ENCODE measurements at places on chromosomes 16 and 17. TPM values are rescaled to one million over a fixed set of nuclear protein-coding genes. Genes with fewer than 3 reads are reported as not detected.

NPIPB13 gene
- 0.23 TPM for polyA plus RNA-seq

PNMT gene
- not detected for polyA plus RNA-seq

GRCh38 chr17:33732116-33732515 is 439.0 kb upstream of the ASIC2 start:
- no peaks in the 10 kb centered on the region for H3K4me1 ChIP-seq
- no peak for DNase-seq

DNA sequence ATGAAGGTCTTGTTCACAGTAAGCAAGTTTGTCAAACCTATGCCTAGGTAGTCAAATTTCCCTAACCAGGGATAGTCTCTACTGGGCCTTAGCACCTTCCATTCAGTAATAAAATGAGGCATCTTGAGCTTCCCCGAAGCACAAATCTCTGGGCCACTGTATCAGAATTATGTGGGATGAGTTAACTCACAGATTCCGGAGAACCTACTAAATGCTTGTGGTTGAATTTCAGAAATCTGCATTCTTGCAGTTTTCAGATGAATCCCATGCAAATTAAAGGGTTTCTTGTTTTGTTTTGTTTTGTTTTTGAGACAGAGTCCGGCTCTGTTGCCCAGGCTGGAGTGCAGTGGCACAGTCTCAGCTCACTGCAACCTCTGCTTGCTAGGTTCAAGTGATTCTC is 478.8 kb upstream of the HSBP1 start:
- no peaks in the 10 kb centered on the region for H3K27me3 ChIP-seq
- no peaks in the 10 kb centered on the region for H3K36me3 ChIP-seq
- no peak for DNase-seq
- no peaks in the 10 kb centered on the region for H3K4me1 ChIP-seq
- no peak overlapping the region for H3K4me3 ChIP-seq

DNA sequence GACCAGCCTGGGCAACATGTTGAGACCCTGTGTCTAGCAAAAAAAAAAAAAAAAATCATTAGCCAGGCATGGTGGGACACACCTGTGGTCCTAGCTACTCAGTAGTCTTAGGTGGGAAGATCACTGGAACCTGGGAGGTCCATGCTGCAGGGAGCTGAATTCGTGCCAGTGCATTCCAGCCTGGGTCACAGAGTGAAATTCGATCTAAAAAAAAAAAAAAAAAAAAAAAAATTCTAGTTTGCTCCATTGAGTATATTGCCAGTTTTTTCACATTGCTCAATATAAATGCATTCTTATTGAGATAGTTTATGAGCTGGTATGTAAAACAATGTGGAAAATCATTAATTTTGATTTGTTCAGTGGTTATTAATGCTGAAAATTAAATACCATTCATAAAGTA is 52.0 kb downstream of the ABHD15 start:
- H3K4me3 ChIP-seq, result no peak overlapping the region
- no peak overlapping the region for H3K27ac ChIP-seq
- no peak for DNase-seq
- H3K27me3 ChIP-seq, result no peaks in the 10 kb centered on the region
- peaks cover 8% of the 10 kb centered on the region for H3K36me3 ChIP-seq

DNA sequence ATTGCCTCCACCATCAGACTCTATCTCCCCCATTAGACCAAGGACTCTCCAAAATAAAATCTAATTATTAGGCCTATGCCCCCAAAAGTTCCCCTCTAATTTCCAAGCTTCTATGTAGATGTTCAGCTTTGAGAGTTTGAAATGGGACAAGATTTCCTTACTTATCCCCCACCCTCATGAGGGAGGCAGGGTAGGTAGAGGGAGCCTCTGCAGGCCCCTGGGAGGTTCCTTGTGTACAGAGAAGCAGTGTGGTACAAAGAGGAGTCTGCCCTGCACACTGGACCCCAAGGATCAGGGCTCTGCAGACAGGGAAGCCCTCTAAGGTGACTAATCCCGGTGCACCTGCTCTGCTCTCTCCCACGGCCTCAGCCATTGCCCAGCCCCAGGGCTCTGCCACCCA is 2.5 kb downstream of the KRT17 start:
- H3K27ac ChIP-seq, result no peak overlapping the region
- no peak for DNase-seq
- peaks cover 48% of the 10 kb centered on the region for H3K27me3 ChIP-seq
- H3K4me1 ChIP-seq, result no peaks in the 10 kb centered on the region
- H3K4me3 ChIP-seq, result no peak overlapping the region
- H3K36me3 ChIP-seq, result no peaks in the 10 kb centered on the region

DNA sequence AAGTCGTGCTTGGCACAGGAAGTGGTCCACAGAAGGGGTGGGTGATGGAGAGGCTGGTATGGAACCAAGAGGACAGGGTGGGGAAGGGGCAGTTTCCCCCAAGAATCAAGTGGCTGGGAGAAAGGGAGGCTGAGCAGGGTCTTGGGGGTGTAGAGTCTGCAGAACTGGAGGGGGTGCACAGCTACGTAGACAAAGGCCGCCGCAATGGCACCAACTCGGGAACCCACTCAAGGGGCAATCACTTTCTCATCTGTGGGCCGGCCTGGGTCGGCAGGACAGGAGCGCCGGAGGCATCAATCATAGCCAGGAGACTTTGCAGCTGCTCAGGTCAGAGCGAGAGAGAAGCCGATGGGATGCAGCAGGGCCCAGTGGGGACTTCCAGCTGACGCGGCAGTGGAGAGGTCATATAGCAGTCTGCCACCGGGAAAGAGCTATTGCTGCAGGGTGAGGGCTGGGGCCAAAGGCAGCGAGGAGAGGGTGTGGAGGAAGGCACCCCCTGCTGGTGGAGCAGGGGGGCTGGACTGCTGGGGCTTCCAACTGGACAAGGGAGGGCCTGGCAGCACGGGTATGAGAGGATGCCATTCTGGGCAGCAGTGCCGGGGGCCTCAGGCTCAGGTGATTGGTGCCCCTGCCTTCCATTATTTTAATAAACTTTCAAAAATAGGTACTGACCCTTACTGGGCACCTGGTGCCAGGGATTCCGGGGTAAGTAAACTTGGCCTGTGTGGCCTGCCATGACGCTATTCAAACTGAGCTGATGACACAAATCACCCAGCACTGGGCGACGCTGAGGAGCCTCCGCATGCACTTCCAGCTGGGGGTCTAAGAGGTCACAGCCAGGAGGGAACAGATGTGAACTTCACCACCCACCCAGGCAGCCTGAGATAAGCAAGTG is 52.5 kb upstream of the MTSS2 start:
- H3K27me3 ChIP-seq, result no peaks in the 10 kb centered on the region
- H3K27ac ChIP-seq, result peak overlapping the region; percentile 96
- DNase-seq, result no peak
- H3K4me3 ChIP-seq, result no peak overlapping the region

DNA sequence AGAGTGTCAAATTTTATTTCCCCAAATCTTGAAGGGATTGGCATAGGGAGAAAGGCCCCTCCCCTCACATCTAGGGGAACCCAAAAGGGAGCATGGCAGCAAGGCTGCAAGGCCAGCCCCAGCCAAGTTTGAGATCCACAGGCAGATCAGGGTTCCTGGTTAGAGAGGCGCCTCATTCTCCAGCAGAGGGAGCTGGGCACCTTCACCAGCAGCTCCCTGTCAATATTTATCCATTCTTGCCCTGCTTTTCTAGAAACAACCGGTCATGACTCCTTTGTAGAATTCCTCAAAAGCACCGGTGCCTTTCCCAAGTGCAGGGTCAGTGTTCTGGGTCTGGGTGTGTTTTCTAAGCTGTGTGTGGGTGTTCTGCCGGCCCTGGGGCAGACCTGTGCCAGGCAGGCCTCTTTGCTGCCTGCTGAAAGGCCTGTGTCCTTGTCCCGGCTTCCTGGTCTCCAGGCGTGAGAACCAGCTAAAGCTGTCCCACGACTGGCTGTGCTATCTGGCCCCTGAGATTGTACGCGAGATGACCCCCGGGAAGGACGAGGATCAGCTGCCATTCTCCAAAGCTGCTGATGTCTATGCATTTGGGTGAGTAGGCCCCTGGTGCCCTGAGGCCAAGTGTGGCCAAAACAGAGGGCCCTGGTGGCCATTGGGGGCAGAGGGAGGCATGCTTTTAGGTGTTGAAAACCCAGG is 21.2 kb upstream of the LGALS9 start:
- no peak overlapping the region for H3K27ac ChIP-seq
- no peaks in the 10 kb centered on the region for H3K27me3 ChIP-seq
- no peak for DNase-seq
- no peaks in the 10 kb centered on the region for H3K4me1 ChIP-seq
- no peaks in the 10 kb centered on the region for H3K36me3 ChIP-seq

DNA sequence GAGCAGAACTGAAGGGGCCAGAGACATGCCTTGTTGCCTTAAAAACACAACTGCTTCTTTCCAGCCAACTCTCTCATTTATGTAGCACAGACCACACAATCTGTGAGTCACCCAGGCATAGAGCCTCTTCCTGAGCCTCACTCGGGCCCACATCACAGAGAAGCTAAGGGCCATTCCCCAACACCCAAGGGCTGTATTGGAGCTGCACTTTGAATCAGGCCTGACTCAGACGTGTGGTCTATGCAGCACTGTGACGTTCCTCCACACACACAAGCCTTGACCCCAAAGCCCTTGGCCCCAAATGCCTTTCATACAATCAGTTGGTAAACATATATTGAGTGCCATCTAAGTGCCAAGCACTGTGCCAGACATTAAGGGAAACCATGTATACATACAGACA is 308.9 kb upstream of the DYNLRB2 start:
- no peak for DNase-seq
- H3K36me3 ChIP-seq, result no peaks in the 10 kb centered on the region
- H3K27ac ChIP-seq, result no peak overlapping the region
- no peak overlapping the region for H3K4me3 ChIP-seq
- H3K4me1 ChIP-seq, result peaks cover 6% of the 10 kb centered on the region
- no peaks in the 10 kb centered on the region for H3K27me3 ChIP-seq

DNA sequence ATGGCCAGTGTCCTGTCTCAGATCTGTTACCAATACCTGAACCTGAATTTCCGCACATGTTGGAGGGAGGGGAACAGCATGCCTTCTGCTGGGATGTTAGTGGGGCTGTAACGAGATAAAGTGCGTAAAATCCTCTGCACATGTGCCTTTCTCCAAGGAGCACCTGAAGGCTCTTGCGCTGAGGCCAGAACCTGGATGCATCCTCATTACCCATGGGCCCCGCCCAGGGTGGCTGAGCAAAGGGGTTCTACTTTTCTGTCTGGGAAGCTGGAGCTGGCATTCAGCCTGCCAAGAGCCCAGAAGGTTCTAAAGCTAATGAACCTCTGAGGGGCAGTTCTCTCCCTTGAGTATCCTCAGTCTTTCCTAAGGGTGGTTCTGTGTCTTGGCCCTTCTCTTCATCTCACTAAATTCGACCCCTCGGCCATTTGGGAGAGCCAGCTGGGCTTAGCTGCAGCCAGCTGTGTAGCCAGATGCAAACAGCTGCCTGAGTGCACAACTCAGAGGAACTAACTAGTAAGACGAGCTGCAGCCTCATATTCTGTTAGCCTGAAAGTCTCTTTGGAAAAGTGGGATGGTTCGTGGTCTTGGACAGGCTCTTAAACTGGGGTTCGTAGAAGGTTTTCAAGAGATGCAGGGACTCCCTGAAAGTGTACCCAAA is 2.5 kb downstream of the ITGA3 start:
- peaks cover 27% of the 10 kb centered on the region for H3K4me1 ChIP-seq
- H3K4me3 ChIP-seq, result peak overlapping the region; percentile 28

GRCh38 chr16:61243954-61244353 is 792.3 kb downstream of the CDH8 start:
- H3K4me3 ChIP-seq, result no peak overlapping the region
- H3K36me3 ChIP-seq, result no peaks in the 10 kb centered on the region
- no peak for DNase-seq

- peaks cover 13% of the 10 kb centered on the region for H3K4me1 ChIP-seq
- peak overlapping the region; percentile 77 for H3K27ac ChIP-seq
- no peaks in the 10 kb centered on the region for H3K27me3 ChIP-seq
- H3K36me3 ChIP-seq, result no peaks in the 10 kb centered on the region
Measured at GRCh38 chr17:3796822-3797170, 4.2 kb downstream of the ITGAE start.

DNA sequence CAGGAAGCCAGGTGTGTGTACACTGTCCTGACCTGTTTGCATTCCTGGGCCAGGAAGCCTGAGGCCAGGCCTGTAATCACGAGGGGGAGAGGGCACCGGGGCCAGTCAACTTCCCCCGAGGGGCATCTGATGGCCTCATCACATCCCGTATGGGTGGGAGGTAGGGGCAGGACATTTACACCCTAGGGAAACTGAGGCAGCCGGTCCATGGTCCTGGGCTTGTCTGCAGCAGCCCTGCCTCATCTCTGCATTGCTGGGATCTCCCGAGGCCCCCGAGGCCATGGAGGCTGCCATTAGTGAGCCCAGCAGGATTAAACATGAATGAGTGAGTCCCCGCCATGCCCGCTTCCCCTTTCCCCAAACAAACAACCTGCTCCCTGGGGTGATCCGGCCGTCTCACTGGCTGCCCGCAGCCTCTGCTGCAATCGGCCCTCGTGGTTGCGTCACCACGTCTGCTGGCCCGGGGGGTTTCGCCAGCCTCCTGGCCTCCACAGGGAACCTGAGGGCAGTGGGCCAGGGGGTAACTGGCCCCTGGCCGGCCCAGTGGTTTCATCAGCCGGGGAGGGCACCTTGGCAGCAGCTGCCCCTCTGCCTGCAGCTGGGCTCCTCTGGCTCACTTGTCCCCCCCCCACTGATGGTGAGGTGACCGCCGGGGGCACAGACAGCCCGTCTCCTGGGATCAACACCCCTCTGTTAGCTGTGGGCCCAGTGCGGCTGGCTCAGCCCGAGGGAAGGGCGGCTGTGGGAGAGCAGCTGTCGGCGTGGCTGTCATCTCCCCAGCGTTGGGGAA is 88.3 kb upstream of the GSE1 start:
- H3K27ac ChIP-seq, result no peak overlapping the region
- H3K27me3 ChIP-seq, result peaks cover 26% of the 10 kb centered on the region
- H3K4me3 ChIP-seq, result no peak overlapping the region
- no peaks in the 10 kb centered on the region for H3K36me3 ChIP-seq
- DNase-seq, result peak; percentile 13
- no peaks in the 10 kb centered on the region for H3K4me1 ChIP-seq

GRCh38 chr16:73483076-73483791 is 435.3 kb upstream of the ZFHX3 start:
- DNase-seq, result no peak
- H3K4me3 ChIP-seq, result peak overlapping the region; percentile 63
- H3K36me3 ChIP-seq, result no peaks in the 10 kb centered on the region
- H3K27me3 ChIP-seq, result peaks cover 55% of the 10 kb centered on the region
- no peak overlapping the region for H3K27ac ChIP-seq

- H3K27me3 ChIP-seq, result no peaks in the 10 kb centered on the region
- DNase-seq, result no peak
- H3K36me3 ChIP-seq, result peaks cover 10% of the 10 kb centered on the region
- H3K4me1 ChIP-seq, result peaks cover 39% of the 10 kb centered on the region
- H3K27ac ChIP-seq, result no peak overlapping the region
- no peak overlapping the region for H3K4me3 ChIP-seq
Measured at GRCh38 chr16:8677481-8677880, 3.1 kb downstream of the ABAT start.

DNA sequence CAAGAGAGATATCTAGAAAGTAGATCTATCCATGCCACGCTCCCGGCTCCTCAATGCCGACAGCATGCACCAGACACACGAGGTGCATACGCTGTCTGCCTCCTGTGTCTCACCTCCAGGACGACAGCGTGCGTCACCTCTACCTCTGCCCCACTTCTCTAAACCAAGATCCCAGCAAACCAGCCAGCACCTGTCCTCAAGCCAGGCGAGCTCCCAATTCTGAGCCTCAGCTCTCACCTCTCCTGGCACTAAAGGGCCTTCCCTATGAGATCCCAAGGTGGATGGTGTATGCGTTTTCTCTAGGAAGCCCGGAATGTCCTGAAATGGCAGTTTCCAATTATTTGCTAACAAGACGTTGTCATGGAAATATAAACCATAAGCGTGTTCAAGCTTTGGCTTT is 36.2 kb upstream of the RCVRN start:
- no peak overlapping the region for H3K27ac ChIP-seq
- no peaks in the 10 kb centered on the region for H3K36me3 ChIP-seq
- H3K4me3 ChIP-seq, result no peak overlapping the region
- H3K4me1 ChIP-seq, result no peaks in the 10 kb centered on the region
- no peak for DNase-seq

Measured in naive B cell (primary cell).